ENCODE measurements at places on chromosomes 5 and 9. TPM values are rescaled to one million over a fixed set of nuclear protein-coding genes. Genes with fewer than 3 reads are reported as not detected.

SARDH gene
- total RNA-seq = 7.3 TPM

SMIM33 gene
- total RNA-seq = not detected

GRM6 gene
- not detected for total RNA-seq

ANKRD31 gene
- 0.27 TPM for total RNA-seq

TRPM6 gene
- 0.99 TPM for total RNA-seq

GRCh38 chr5:82738681-82739269 lies 338.4 kb downstream of the TMEM167A start:
- H3K4me1 ChIP-seq = no peaks in the 10 kb centered on the region
- no peak overlapping the region for H3K4me3 ChIP-seq
- H3K36me3 ChIP-seq = no peaks in the 10 kb centered on the region
- no peak overlapping the region for H3K27ac ChIP-seq

- no peak for DNase-seq
- H3K4me1 ChIP-seq = no peaks in the 10 kb centered on the region
- H3K36me3 ChIP-seq = no peaks in the 10 kb centered on the region
- no peaks in the 10 kb centered on the region for H3K27me3 ChIP-seq
Measured at GRCh38 chr5:14552017-14552416, 29.6 kb upstream of the OTULINL start.

GRCh38 chr5:80411589-80412219 lies 3.8 kb downstream of the ZFYVE16 start:
- no peaks in the 10 kb centered on the region for H3K27me3 ChIP-seq
- H3K27ac ChIP-seq = no peak overlapping the region
- H3K4me3 ChIP-seq = no peak overlapping the region
- H3K4me1 ChIP-seq = no peaks in the 10 kb centered on the region

- H3K4me1 ChIP-seq = peaks cover 5% of the 10 kb centered on the region
- no peak for DNase-seq
- no peaks in the 10 kb centered on the region for H3K27me3 ChIP-seq
- H3K4me3 ChIP-seq = no peak overlapping the region
- no peaks in the 10 kb centered on the region for H3K36me3 ChIP-seq
- no peak overlapping the region for H3K27ac ChIP-seq
Measured at GRCh38 chr5:170648541-170648940, 135.0 kb upstream of the GABRP start.

DNA sequence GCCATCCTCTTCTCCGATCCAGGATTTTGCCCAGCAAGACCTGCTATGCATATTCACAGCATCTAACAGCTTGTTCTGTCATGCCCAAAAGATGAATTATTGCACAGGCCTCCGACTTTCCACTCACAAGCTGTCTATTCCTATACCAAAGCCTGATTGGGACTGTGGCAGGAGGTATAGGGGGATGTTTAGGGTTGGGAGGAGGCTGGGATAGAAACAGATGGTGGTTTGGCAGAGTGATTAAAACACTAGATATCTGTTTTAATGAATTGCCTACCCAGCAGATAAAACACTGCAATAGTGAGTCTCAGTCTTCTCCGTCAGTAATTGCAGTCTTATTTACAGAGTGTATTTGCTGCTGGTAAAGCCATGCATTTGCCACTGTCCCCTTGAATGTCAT lies 215.3 kb downstream of the TLR4 start:
- no peak for DNase-seq
- no peaks in the 10 kb centered on the region for H3K36me3 ChIP-seq
- no peak overlapping the region for H3K27ac ChIP-seq
- H3K27me3 ChIP-seq = no peaks in the 10 kb centered on the region
- no peak overlapping the region for H3K4me3 ChIP-seq
- H3K4me1 ChIP-seq = no peaks in the 10 kb centered on the region

- H3K4me3 ChIP-seq = no peak overlapping the region
- no peak for DNase-seq
- H3K27me3 ChIP-seq = no peaks in the 10 kb centered on the region
- no peaks in the 10 kb centered on the region for H3K36me3 ChIP-seq
- no peak overlapping the region for H3K27ac ChIP-seq
Measured at GRCh38 chr5:167967494-167968177, 323.8 kb upstream of the WWC1 start.

DNA sequence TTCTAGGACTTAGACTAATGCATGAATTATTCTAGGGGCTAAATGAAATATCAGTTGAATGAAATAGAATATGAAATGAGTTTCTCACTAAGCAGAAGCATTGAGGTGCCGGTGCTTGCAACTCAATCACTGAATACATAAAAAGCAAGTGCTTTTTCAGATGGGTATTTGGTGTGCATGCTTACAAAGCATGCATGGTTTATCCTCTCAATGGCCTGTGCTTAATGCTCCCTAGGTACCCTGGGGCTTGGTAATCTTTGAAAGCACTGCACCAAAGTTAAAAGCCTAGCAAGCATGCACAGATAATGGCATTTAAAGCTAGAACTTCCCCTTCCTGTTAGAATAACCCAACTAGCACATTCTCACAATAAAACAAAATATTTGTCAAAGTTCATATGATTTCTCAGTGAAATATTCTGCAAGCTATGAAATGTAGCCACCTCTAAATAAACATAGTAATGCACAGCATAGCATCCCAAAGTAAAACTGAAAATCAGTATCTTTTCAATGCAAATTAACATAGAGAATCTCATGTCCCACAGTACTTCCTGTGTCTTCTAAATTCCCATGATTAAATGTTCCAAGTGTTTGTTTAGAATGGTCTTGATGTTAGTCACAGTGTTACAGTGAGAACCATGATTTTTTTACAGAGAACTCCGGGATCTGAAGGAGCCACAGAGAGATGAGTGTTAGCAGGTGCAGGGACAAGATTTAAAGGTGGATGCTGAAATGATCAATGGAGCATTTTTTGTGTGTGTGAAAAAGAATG lies 143.4 kb upstream of the CDH6 start:
- H3K27me3 ChIP-seq = no peaks in the 10 kb centered on the region
- DNase-seq = no peak
- no peak overlapping the region for H3K27ac ChIP-seq

- H3K36me3 ChIP-seq = no peaks in the 10 kb centered on the region
- DNase-seq = no peak
- no peaks in the 10 kb centered on the region for H3K27me3 ChIP-seq
Measured at GRCh38 chr5:9098990-9099389, 446.9 kb downstream of the SEMA5A start.
